ENCODE measurements at places on chromosomes 4 and X.
A peak's percentile ranks its signal among the peaks of the same experiment; 100 is the strongest.

GRCh38 chrX:22163326-22163725 lies 109.4 kb upstream of the CBLL2 start:
- DNase-seq = no peak

DNA sequence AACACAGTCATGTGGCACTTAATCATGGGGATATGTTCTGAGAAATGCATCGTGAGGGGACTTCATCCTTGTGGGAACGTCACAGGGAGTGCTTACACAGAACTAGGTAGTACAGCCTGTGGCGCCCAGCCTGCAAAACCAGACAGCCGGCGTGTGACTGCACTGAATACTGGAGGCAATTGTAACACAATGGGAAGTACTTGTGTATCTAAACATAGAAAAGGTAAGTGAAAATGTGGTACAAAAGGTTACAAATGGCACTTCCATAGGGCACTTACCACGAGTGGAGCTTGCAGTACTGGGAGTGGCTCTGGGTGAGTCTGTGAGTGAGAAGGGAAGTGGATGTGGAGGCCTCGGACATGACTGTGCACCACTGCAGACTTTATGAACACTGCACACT lies 5.2 kb downstream of the TLR3 start:
- DNase-seq = no peak

- DNase-seq = peak; percentile 48
Observed at GRCh38 chr4:84258905-84259830, 239.9 kb downstream of the NKX6-1 start.

GRCh38 chr4:141311246-141312204 lies 90.8 kb downstream of the ZNF330 start:
- no peak for DNase-seq

DNA sequence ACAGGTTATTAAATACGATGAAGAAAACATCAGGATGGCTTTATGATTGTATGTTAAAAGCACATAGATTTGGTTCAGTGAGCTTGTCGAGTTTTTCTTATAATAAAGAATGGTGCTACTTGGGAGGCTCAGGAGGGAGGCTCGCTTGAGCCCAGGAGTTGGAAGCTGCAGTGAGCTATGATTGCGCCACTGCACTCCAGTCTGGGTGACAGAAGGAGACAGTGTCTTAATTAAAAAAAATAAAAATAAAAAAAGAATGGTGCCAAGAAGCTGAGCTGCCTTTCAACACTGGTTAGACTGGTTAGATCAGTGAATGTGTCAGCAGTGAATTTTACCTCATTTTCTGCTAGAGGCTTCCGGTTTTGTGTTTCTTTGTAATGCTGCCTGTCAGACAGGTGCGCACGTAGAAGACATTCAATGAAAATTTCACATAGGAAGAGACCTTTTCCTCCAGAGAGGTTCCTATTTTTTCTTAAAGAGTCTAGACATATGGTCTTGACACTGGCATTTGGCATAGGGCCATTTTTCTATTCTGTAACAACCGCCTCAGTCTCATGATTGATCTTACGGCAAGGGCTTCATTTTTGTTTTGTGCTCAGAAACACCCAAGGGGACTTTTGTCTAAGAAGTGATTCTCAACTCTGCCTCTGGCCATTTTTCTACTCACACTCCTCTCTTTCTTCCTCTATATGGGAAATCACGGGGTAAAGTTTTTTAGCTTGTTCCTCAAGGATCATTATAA lies 15.0 kb upstream of the ARSF start:
- no peak for DNase-seq

DNA sequence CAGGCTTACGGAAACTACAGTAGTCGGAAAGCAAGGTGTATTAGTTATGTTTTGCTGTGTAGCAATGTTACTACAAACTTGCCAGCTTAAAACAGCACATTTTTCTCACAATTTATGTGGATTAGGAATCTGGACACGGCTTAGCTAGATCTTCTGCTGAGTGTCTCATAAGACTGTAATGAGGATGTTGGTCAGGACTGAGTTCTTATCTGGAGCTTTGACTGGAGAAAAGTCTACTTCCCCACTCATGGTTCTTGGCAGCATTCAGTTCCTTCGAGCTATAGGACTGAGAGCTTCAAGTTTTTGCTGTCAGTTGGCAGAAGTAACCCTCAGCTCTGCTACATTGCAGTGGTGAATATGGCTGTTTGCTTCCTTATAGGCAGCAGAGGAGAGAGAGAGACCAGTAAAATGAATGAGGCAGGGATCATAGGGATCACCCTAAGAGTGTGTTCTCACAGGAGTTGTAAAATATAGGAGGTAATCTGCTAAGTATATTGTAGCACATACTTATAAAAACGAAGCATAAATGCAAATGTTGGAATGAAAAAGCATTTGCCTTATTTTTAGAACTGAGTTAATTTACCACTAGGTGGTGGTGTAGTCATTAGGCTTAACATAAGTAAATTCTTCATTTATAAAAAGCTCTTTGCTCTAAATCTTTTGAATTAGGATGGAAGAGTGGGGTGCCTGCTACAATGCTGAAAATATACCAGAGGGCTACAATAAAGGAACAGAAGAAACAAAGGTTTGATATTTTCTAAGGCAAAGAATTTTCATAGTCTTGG lies 38.6 kb downstream of the ALG13 start:
- DNase-seq = no peak

DNA sequence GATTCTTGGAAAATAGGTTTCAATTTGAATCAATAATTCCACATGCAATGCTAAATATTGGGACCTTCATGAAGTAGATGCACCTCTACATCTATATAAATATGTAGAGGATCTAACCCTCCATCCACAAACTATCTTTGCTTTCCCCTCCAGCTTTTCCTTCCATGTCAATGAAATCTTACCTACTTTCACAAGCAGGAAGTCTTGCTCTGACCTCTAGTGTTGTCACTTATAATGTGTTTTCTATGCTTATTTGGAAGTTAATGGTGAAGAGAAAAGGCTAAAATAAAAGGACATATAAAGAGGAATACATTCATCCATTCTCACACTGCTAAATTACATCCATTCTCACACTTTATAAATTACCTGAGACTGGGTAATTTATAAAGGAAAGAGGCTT lies 472.7 kb upstream of the DIAPH2 start:
- DNase-seq = no peak

- DNase-seq = no peak
Observed at GRCh38 chr4:171031338-171031737, 781.9 kb upstream of the GALNTL6 start.

DNA sequence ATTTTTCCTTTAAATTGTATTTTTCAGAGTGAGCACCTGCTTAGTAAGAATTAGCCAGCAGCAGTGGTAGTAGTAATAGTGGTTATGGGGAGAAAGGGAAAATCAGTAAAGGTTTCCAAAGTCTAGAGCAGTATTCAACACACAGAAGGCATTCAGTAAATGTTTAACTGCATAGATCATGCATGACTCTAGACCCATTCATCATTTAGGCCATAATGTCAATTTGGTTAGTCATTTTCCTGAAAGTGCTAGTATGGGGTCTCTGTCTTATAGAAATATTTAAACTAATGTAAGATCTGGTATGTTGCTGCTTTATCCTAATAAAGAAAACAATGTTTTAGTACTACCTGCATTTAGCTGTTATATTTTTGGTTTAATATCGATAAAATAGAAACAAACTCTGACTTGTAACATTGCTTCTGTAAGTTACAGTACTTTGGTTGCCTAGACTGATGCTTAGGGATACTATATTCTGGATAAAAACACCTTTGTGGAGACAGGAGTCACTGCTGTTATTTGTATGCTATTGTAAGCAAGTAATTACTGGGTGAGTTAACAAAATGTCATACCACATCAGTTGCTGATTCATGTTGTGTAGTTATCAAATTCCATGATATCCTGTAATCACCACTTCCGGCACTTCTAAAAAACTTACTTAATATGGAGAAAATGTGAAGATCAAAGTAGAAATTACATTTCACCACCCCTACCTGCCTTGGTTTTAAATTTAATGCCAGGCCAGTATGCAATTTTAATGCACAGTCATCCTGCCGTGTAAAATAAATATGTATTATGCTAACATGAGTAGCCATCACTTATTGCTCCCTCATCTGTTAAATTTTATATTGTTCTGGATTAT lies 115.8 kb upstream of the BMPR1B start:
- peak; percentile 88 for DNase-seq

DNA sequence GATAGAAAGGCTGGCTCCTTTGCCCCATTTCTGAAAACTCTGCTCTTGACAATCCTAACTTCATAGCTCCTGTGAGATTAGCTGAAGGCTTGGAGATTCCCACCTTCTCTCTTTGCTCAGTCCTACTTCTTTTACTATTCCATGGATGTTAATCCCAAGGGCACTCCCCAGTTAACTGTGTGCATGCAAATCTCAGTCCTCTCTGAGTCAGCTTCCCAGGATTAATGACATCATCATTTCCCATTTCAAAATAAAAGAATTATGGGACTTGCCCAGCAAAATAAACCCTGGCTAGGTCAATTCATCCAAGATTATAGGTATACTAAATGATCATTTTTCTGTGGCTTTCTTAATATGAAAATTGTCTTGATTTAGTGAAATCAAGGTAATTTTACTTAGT lies 328.6 kb upstream of the NR3C2 start:
- no peak for DNase-seq

GRCh38 chr4:38667085-38667893 lies 3.3 kb downstream of the KLF3 start:
- DNase-seq = peak; percentile 97
